ENCODE measurements at places on chromosomes 13 and 19.

DNA sequence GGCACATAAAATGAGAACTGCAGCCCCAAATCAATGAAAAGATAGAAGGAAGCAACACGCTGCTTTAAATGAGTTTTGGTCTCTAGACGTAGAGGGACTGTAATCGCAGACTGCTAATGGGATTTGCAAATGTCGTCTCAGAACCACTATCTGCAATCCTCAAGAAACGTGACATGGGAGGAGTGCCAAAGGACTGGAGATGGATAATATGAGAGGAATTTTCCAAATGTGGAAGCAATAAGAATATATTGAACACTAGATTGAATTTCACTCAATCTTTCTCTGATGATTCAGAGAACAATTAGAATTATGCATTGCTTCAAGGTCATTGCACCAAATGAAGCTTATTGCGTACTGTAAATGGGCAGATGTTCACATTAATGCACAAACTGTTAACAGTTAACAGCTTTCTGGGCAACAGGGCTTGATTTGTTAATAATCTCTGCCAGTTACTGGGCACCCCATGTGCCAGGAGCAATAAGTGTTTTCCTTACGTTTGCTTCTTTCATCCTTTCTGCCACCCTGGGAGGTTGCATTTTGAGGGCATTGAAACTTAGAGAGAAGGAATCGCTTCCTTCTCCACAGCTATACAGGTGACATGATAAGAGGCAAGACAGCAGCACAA is 62.8 kb upstream of the WASF3 start:
- no peak for DNase-seq

GRCh38 chr13:107421028-107421427 is 794.3 kb downstream of the LIG4 start:
- DNase-seq = no peak

DNA sequence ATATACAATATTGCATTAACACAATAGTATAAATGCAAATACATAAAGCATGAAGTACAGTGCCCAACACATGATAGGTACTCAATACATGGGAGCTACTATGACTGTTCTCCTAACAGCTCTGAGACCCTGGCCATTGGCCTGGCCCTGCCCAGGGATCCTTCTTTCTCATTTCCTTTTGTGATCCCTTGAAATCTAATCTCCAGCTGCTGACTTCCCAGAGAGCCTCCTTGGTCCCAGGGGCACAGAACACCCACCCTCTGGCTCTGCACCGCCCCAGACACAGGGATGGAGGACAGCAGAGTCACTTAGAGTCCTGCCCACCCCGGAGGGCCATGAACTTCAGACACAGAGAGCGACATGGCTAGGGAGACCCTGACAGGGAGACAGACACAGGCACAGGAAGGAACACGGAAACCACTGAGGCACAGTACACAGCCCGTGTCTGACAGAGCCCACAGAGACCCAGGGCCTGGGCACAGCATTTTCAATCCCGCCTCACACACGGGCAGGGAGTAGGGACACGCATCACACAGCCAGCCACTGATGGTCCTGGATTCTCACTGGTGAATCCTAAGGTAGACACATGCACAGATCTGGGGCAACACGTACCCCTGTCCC is 4.2 kb upstream of the SYCN start:
- DNase-seq = no peak

DNA sequence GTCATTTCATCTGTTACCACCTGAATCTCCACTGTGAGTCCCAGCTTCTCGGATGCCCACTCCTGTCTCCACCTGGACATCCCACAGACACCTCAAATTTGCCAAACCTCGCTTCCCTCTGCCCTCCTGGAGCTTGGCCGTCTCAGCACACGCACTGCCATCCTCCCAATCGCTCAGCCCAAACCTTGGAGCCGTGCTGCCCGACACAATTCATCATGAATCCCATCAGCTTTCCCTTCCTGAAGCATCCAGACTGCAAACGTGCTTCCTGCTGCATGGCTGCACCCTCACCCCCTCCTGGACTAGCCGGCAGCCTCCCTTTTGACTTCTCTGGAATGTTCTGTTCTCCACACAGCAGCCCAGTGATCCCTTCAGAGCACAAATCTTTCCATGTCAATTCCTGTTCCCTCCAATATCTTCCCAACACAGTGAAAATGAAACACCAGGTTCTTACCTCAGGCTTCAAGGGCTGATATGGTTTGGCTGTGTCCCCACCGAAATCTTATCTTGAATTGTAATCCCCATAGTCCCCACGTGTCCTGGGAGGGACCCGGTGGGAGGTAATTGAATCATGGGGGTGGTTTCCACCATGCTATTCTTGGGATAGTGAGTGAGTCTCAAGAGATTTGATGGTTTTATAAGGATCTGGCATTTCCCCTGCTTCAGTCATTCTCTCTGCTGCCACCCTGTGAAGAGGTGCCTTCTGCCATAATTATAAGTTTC is 1.1 kb upstream of the PROZ start:
- DNase-seq = no peak

- no peak for DNase-seq
Observed at GRCh38 chr13:98293103-98293502, 116.0 kb upstream of the RNF113B start.

DNA sequence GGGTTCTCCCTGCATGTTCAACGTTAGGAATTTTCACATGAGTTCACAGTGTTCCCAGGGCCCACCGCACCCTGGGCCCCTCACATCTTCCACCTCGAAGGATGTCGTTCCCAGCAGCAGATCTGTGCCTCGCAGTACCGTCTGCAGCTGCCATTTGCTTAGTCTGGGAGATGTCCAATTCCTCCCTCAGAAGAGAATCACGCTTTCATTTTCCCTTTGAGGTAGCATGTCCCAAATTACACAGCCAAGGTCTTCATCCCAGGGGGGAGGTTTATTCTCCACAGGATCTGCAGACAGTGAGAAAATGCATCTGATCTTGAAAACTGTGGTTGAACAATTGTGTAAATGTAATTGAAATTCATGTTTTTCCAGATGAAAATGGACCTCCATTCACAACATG is 150.2 kb downstream of the DCT start:
- no peak for DNase-seq

DNA sequence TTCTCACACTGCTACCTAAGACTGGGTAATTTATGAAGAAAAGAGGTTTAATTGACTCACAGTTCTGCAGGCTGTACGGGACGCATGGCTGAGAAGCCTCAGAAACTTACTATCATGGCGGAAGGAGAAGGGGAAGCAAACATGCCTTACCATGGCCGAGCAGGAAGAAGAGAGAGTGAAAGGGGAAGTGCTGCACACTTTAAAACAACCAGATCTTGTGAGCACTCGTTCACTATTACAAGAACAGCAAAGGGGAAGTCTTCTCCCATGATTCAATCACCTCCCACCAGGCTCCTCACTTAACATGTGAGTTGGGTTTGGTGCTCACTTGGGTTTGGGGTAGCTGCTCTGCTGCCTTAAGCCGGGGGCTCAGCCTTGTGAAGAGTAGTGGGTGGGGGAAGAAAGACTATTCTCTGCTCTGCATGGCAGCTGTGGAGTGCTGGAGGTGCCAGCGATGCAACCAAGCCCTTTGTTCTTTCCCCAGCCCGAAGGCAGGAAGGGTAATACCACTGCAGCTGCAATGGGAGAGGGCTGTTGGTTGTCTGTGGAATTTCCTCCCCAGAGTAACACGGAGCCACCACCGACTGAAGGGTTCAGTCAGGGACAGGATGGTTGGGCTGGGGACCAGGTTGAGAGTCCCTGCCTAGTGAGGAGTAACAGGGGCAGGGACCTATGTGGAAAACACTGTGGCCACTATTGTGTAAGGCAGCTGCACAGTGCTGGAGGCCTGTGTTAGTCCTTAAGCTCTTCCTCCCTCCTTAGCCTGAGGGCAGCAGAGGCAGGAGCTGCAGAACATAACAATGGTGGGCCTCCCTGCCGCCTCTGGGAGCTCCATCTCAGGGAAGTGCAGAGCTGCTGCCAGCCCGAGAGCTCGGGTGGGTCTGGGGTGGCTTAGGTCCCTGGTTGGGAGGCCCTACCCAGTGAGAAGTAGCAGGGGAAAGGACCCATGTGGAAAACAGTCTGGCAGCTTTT is 1262.5 kb downstream of the EFNB2 start:
- DNase-seq = no peak

All from omental fat pad (tissue), 4 donors.